ENCODE measurements at places on chromosomes 7 and 10.

DNA sequence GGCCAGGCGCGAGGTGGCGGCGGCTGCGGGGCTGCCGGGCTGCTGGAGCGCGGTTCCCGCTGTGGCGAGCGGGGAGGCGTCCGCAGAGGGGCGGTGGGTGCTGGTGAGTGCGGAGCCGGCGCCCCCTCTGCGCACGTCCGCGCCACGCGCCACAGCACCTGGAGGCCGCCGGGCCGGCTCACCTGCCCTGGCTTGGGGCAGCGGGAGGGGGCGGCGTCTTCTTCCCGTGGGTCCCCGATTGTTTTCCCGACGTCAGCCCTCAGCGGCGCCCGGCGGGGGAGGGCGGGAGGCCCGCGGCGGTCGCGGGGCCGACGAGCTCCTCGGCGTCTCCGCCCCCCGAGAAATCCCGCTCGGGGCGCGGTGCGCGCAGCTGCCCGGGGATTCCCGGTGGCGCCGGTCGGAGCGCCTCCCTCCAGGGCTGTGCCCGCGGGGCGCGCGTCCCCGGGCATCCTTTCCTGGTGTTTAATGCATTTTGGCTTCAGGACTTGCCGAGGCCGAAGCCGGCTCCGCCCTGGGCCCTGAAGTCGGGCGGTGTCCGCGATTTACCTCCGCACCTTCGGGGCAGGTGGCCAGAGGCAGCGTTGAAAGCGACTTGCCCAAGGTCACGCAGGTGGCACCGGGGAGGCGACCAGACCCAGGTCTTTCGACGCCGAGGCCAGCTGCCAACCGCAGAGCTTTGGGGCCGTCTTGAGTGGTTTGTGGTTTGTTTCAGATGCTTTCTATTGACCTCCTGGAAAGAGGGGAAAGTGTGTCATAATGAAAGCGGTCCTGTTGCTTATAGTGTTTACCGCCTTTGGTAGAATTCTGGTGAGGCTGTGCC, 561 bp downstream of the PLEKHA1 start:
- H3K4me3 ChIP-seq: peak overlapping the region; percentile 94
- no peaks in the 10 kb centered on the region for H3K27me3 ChIP-seq
- peaks cover 11% of the 10 kb centered on the region for H3K4me1 ChIP-seq
- no peaks in the 10 kb centered on the region for H3K36me3 ChIP-seq

GRCh38 chr10:55353414-55353813, 552.4 kb upstream of the PCDH15 start:
- no peaks in the 10 kb centered on the region for H3K4me1 ChIP-seq
- no peak for DNase-seq
- no peaks in the 10 kb centered on the region for H3K36me3 ChIP-seq
- no peak overlapping the region for H3K27ac ChIP-seq

DNA sequence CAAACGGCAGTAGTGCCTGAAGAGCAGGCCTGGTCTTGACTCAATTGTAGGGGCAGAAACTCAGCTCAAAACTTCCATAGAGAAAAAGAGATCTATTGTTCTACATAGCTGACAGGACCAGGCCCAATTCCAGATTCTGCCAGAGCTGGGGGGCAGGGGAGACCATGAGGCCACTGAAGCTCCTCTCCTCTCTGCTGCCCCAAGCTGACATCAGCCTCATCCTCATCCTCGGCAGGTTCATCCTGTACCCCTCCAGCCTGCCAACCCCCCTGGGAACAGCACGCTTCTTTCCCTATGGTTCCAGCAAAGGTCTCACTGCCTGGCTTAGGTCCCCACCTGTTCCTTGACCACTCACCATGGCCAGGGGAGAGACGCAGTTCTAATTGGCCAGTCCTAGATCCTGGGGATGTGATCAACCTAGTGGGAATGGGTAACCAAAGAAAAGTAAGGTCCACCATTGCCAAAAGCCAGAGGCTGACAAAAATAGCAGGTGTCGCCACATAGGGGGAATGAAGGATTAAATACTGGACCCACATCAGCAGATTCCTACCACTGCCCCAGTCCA, 42.9 kb downstream of the CCDC3 start:
- no peaks in the 10 kb centered on the region for H3K4me1 ChIP-seq
- no peak overlapping the region for H3K4me3 ChIP-seq
- DNase-seq: no peak
- H3K36me3 ChIP-seq: no peaks in the 10 kb centered on the region

GRCh38 chr10:18233775-18234174, 93.6 kb downstream of the CACNB2 start:
- no peaks in the 10 kb centered on the region for H3K36me3 ChIP-seq
- H3K27ac ChIP-seq: no peak overlapping the region
- DNase-seq: no peak
- H3K4me1 ChIP-seq: no peaks in the 10 kb centered on the region

DNA sequence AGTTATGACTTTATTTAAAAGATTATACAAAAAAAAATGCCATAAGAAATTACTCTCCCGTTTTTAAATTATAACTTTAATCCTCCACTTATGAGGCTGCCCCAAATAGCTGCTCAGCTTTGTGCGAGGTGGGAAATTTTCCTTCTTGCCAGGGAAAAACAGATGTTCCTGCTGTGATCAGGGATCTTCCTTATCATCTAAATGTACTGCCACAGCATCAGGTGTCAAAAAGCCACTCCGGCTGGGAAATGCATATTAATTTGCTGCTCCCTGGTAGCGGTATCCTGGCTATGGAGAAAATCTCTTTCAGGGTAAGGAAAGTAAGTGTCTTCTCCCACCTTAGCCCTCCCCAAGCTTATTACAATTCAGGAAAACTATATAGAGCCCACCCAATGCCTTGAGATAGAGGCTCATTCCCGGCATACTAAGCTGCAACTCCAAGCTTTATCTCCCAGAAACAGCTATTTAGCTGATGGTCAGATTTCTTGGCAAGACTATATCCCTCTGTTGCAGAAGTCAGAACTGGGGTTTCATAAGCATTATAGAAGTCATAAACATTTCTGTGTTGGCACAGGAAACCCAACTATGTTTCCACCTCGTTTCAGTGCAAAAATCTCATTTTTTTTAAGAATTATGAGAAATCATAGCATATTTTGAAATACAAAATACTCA, 360.4 kb downstream of the PARD3 start:
- no peak overlapping the region for H3K4me3 ChIP-seq
- H3K27me3 ChIP-seq: no peaks in the 10 kb centered on the region
- no peaks in the 10 kb centered on the region for H3K36me3 ChIP-seq
- H3K27ac ChIP-seq: no peak overlapping the region
- no peak for DNase-seq

- DNase-seq: no peak
- H3K36me3 ChIP-seq: peaks cover 15% of the 10 kb centered on the region
- no peak overlapping the region for H3K4me3 ChIP-seq
- peaks cover 57% of the 10 kb centered on the region for H3K4me1 ChIP-seq
- no peaks in the 10 kb centered on the region for H3K27me3 ChIP-seq
Measured at GRCh38 chr7:104993217-104993862, 20.7 kb upstream of the KMT2E start.

DNA sequence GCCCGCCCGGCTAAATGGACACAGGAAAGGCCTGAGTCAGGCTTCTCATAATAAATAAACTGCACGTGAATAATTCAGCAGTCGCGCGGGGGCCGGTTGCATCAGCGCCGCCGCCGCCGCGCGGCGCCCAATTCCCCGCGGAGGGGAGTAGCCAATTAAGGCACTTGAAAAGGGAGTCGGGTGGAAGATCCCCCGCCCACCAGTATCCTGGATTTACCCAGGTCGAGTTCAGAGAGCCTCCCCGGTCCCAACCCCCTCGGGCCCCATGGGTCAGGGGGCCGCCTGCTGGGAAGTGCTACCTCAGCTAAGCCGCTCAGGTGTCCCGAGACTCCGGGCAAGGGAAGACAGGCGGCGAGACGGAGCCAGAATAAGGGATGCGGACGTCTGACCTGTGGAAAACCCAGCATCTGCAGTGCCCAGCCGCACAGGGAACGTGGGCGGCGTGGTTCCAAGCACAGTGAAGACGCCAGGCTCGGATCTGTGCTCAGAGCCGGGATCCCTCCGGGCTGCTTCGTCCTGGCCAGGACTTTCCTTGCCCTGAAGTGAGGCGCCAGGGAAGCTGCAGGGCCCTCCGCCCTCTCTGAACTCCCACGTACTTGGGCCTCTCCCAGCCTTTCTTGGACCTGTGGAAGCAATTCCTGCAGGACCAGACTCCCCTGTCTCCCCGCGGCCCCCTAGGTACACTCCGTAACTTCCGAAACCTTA, 7.3 kb upstream of the LBX1 start:
- no peak overlapping the region for H3K27ac ChIP-seq
- no peak overlapping the region for H3K4me3 ChIP-seq
- no peaks in the 10 kb centered on the region for H3K4me1 ChIP-seq
- DNase-seq: no peak
- no peaks in the 10 kb centered on the region for H3K36me3 ChIP-seq
- peaks cover 45% of the 10 kb centered on the region for H3K27me3 ChIP-seq

- DNase-seq: no peak
- H3K27me3 ChIP-seq: no peaks in the 10 kb centered on the region
- H3K4me3 ChIP-seq: no peak overlapping the region
- peaks cover 5% of the 10 kb centered on the region for H3K4me1 ChIP-seq
- H3K27ac ChIP-seq: no peak overlapping the region
Measured at GRCh38 chr7:155918720-155919390, 106.6 kb upstream of the SHH start.

DNA sequence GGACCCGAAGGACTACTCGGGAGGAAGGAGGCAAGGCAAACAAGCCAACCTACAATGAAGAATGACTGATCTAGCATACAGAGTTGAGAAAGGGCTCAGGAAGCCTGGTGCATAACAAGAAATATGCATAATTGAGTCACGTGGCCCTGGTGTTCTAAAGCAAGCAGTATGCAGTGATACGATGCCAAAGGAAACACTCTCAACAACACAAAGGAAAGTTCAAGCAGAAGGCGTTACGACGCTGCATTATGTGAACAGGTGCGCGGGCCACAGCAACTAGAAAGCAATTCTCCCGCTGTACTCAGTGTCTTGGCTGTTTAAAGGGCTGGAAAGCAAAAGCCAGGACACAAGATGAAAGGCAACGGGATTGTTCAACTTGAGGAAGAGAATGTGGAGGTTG, 100.8 kb downstream of the PRTFDC1 start:
- no peak overlapping the region for H3K4me3 ChIP-seq
- H3K27ac ChIP-seq: no peak overlapping the region
- no peak for DNase-seq
- no peaks in the 10 kb centered on the region for H3K36me3 ChIP-seq
- H3K27me3 ChIP-seq: no peaks in the 10 kb centered on the region

DNA sequence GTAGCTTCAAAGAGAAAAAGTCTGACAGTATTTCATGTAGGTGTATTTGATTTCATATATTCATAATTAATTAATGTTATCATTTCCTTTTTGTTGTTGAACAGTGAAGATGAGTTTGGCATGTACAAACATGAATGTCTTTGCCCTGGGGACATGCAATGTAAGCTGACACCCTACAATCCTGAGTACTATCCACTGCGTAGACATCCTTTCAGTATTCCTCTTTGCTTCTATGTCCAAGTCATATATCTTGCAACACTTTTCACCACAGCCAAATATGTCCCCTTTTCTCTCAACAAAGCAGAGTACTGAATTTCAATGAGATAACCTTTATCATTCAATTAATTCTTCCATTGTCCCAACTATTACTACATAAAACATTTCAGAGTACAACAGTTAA, 93.6 kb downstream of the GPR37 start:
- no peaks in the 10 kb centered on the region for H3K4me1 ChIP-seq
- no peak overlapping the region for H3K27ac ChIP-seq
- no peak overlapping the region for H3K4me3 ChIP-seq

DNA sequence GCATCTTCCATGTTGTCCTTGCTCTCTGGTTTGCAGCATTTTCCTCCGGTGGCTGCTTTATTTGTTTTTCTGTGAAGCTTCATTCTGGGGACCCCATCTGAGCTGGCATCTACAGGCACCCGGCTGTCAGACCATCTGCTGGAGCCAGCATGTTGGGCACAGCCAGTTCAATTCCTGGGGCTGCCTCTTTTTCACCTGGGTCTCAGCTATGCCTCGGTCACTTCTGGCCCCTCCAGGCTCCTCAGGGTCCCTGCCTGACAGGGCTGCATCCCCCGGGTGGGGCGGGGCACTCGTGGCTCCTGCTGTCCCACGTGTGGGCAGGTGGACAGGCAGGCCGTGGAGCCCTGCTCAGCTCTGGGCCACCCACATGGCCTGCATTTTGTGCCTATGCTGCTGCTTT, 8.1 kb downstream of the SCART1 start:
- H3K27ac ChIP-seq: no peak overlapping the region
- H3K27me3 ChIP-seq: no peaks in the 10 kb centered on the region
- no peak for DNase-seq
- H3K4me3 ChIP-seq: no peak overlapping the region
- no peaks in the 10 kb centered on the region for H3K4me1 ChIP-seq
- no peaks in the 10 kb centered on the region for H3K36me3 ChIP-seq

DNA sequence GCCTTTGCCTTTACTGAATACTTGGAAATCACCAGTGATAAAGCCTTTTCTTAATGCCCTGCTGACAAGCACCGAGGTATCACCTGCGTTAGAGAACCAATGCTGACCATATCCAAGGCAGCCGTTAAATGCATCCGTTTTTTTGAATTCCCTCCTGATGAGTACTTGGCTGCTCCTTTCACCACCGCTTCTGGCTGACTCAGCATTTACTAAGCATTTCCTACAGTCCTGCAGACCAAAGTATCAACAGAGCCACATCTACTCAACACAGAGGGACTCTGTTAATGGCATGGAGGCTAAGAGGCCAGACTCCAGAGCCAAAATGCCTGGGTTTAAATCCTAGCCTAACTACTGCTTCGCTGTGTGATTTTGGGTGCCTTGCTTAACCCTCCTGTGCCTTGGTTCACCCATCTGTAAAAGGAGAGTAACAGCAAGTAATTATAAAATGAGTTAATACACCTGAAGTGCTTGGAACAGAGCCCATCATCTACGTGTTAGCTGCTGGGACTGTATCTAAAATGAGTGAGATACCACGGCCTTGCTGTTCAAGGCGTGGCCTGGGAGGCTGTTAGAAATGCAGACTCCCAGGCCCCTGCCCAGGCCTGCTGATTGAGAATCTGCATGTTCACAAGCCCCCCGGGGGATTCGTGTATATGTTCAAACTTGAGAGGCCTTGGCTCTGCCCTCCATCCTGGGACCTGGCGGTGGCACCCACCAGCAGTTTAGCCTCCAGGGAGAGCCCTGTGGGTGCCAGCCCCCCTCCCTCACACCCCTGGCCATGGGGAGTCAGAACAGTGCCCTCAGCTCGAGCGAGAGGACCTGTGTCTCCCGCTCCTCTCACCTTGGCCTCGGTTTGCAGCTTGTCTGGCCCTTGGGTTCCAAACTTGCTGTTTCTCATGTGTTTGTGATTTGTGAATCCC, 30.8 kb upstream of the EFCAB10 start:
- H3K4me1 ChIP-seq: no peaks in the 10 kb centered on the region
- H3K27me3 ChIP-seq: no peaks in the 10 kb centered on the region
- H3K27ac ChIP-seq: no peak overlapping the region
- peaks cover 28% of the 10 kb centered on the region for H3K36me3 ChIP-seq
- peak; percentile 30 for DNase-seq
- H3K4me3 ChIP-seq: no peak overlapping the region

- H3K36me3 ChIP-seq: no peaks in the 10 kb centered on the region
- H3K4me3 ChIP-seq: no peak overlapping the region
- H3K4me1 ChIP-seq: no peaks in the 10 kb centered on the region
- DNase-seq: no peak
- no peaks in the 10 kb centered on the region for H3K27me3 ChIP-seq
Measured at GRCh38 chr7:76224695-76225094, 23.0 kb downstream of the SRRM3 start.
